Fibroblast of lung (primary cell): ENCODE measurements at places on chromosomes 1 and 21. TPM values are rescaled to one million over a fixed set of nuclear protein-coding genes. Genes with fewer than 3 reads are reported as not detected.

KCNH1 gene
- total RNA-seq, result 0.17 and 0.26 TPM in 2 replicates

EFNA3 gene
- total RNA-seq, result 0.33 and 0.51 TPM in 2 replicates

ITLN1 gene
- under 0.01 TPM in 1 of 2 replicates, not detected in the other for total RNA-seq

PDPN gene
- total RNA-seq, result 3.1 and 7.4 TPM in 2 replicates

FLG2 gene
- total RNA-seq, result not detected in 2 replicates

LYPD8 gene
- 0.17 TPM in 1 of 2 replicates, not detected in the other for total RNA-seq

FAM89A gene
- total RNA-seq, result 6.8 and 12.1 TPM in 2 replicates

PKLR gene
- total RNA-seq, result not detected in 2 replicates

TSPAN1 gene
- total RNA-seq, result 0.17 and 0.26 TPM in 2 replicates

NEXN gene
- 16.2 and 24.4 TPM in 2 replicates for total RNA-seq
